ENCODE measurements at places on chromosomes 6 and 20. TPM values are rescaled to one million over a fixed set of nuclear protein-coding genes. Genes with fewer than 3 reads are reported as not detected.

Gene RPS18
- 4,638 TPM for total RNA-seq

Gene FKBP1C
- 0.73 TPM for total RNA-seq

Gene TP53TG5
- under 0.01 TPM for total RNA-seq

Gene DOK5
- not detected for total RNA-seq

Gene EDN1
- total RNA-seq: 4.9 TPM

Data from mononuclear cell (primary cell).